K562 (cell line): ENCODE measurements at places on chromosomes 12 and 14. TPM values are rescaled to one million over a fixed set of nuclear protein-coding genes. Genes with fewer than 3 reads are reported as not detected.
A peak's percentile ranks its signal among the peaks of the same experiment; 100 is the strongest.

DNA sequence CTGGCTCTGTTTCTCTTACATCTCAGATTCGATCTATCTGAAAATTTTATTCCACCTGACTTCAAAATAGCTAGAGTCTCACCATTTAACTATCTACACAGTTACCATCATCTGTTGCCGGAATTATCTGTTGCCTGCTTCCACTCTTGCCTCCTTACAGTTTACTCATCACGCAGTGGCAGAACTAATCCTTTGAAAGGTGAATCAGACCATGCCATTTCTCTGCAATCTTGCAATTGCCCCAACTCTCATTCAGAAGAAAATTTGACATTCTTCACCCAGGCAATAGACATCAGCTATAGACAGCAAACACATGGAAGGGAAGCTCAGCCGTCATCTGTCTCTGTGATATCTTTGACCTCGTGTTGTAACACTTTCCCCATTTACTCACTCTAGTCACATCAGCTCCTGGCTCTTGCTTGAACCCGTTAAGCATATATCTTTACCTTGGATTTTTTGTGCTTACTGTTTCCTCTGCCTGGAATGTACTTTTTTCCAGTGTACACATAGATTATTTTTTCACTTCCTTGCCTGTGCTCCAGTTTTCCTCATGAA lies 85.5 kb downstream of the PDE3A start:
- no peak for DNase-seq
- H3K27me3 ChIP-seq = no peaks in the 10 kb centered on the region
- H3K27ac ChIP-seq = no peak overlapping the region
- H3K4me1 ChIP-seq = no peaks in the 10 kb centered on the region

DNA sequence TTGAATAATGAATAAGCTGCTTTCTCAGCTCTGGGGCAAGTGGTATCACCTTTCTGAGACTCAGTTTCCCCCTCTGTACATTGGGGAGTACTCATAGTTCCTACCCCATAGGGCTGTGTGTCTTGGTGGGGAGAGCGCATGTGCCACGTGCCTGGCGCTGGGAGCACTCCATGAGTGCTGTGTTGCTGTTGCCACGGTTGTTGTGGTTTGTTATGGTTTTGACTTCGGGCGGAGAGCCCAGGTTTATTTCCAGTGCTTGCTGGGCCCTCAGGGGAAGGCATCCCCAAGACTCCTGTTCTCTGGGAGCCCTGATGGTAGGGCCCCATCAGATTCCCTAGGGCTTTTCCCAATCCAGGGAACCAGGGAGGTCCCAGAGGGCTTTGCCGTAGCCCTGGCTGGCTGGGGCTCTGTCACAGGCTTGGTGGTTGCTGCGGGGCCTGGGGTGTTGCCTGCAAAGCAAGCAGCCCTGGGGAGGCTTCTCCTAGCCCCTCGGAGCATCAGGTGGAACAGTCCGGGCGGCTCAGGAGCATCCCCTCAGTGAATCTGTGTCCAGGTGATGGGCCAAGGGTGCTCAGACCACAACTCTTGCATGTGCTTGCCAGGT lies 18.6 kb downstream of the SH2B3 start:
- no peaks in the 10 kb centered on the region for H3K27me3 ChIP-seq
- no peak overlapping the region for H3K27ac ChIP-seq
- no peak for DNase-seq
- H3K36me3 ChIP-seq = peaks cover 77% of the 10 kb centered on the region
- H3K4me1 ChIP-seq = peaks cover 27% of the 10 kb centered on the region

- H3K36me3 ChIP-seq = no peaks in the 10 kb centered on the region
- no peak overlapping the region for H3K27ac ChIP-seq
- no peak overlapping the region for H3K4me3 ChIP-seq
These were observed 201.5 kb downstream of the FOXN3 start for GRCh38 chr14:89215531-89215930.

DNA sequence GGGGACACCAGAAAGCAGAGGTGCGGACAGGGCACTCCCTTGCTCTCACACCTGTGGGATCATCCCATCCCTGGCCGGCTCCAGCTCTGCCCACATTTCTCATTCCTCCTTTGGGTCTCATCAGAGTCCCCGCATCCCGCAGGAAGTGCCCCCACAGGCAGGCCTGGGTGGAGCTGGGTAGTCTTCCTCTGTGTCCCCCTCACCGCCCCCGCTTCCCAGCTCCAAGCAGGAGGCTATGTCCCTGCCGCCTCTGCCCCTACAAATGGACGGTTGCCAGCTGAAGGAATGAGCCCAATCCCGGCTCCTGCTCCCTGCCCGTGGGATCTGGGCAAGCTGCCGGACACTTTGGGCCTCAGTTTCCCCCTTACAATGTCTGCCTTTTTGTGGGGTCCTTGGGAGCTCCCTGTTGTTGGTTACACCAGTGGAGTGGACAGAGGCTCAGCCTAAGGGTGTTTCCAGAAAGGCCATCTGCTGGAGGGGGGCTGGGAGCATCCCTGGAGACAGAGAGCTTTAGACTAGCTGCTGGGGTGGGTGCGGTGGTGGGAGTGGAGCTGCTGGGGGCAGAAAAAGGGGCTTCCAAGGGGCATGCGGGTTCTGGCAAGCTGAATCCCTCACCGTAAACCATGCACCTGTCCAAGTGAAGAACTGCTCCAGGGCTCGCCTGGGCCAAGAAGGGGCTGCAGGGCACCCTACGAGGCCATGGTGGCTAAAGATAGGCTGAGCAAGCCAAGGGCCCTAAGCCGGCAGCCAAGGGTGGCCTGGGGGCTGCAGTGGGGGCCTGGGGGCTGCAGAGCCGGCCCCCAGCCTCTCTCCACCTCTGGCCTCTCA lies 7.9 kb upstream of the GPR132 start:
- no peaks in the 10 kb centered on the region for H3K36me3 ChIP-seq
- H3K27me3 ChIP-seq = no peaks in the 10 kb centered on the region
- H3K27ac ChIP-seq = no peak overlapping the region
- no peak overlapping the region for H3K4me3 ChIP-seq
- DNase-seq = no peak

- DNase-seq = no peak
- H3K27me3 ChIP-seq = no peaks in the 10 kb centered on the region
- H3K27ac ChIP-seq = no peak overlapping the region
- H3K4me3 ChIP-seq = no peak overlapping the region
- no peaks in the 10 kb centered on the region for H3K4me1 ChIP-seq
These were observed 16.0 kb upstream of the PTCSC3 start for GRCh38 chr14:36192530-36192929.

DNA sequence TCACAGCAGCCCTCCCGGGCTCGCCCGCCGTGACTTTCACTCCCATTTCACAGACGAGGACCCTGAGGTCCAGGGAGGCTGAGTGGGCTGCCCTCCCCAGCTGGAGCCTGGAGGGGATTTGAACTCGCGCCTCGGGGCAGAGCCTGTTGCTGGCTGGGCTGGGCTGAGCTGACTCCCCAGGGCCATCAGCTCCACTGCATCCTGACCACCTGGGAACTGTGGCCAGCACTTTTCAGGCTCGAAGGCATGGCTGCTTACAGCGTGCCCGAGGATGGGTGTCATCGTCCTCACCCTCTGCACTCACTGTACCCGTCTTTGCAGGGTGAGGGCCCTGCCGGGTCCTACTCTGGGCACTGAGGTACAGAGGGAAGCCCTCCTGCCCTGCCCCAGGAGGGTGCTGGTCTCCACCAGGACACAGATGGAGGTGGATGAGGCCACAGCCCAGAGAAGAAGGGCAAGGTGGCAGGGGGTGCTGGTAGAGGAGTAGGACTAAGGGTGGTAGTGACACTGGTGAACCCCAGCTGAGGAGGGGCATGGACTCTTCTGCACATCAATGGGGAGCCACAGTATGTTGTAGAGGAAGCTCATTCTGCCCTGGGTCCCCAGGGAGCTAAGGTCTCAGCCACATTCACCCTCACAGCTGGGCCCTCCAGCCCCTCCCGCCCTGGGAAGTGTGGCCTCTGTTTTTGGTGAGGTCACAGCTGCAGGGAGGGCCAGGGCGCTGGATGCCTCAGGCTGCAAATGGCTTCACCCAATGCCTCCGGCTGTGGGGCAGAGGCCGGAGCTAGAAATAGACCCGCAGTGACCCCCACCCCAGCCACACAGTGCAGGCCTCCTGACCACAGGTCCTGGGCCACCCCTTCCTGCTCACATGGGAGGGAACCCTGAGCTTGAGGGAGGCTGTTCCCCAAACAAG lies 365.1 kb upstream of the SFSWAP start:
- H3K4me3 ChIP-seq = no peak overlapping the region
- no peak overlapping the region for H3K27ac ChIP-seq
- no peaks in the 10 kb centered on the region for H3K36me3 ChIP-seq
- peaks cover 29% of the 10 kb centered on the region for H3K4me1 ChIP-seq
- H3K27me3 ChIP-seq = no peaks in the 10 kb centered on the region
- no peak for DNase-seq

GRCh38 chr12:51686727-51687126 lies 95.7 kb downstream of the SCN8A start:
- no peaks in the 10 kb centered on the region; the same call in 1 of the 2 replicates for H3K27me3 ChIP-seq
- no peak overlapping the region for H3K4me3 ChIP-seq
- no peaks in the 10 kb centered on the region for H3K4me1 ChIP-seq
- DNase-seq = no peak
- no peak overlapping the region for H3K27ac ChIP-seq
- H3K36me3 ChIP-seq = no peaks in the 10 kb centered on the region

DNA sequence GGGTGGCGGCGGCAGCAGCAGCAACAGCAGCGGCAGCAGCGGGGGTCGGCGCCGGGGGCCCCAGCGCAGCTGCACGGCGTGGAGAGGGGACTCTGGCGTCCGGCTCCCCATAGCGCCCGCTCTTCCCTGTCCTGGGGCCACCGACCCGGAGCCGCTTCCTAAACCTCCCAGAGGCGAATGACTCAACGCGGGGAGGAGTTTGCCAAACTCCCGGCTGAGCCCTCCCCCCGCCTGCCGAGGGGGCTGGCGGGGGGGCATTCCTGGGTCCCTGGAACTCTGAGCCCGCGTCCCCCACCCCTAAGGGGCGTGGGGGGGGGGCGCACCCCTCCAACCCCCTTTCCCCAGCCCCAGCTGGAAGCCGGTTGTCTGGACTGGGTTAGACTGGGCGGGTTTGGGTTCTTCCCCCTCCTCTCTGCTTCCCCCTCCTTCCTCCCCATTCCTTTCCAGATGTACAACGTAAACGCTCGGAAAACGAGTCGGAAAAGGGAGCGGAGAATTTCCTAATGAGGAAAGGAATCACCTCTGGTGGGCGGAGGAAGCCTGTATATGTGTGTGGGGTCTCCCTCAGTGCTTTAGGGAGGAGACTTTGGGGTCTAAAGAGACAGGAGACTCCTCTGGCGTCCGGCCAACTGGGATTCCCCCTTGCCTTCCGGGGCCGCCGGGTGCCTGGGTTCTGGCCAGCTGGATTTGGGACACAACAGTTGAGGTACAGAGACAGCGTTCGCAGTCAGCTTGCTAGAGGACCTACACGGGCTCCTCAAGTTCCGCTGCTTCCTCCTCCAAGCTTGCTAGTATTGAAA lies at the start of gene ITGA5:
ITGA5 (minus strand) TSS at position 179 of the 800 bp plus-strand sequence; CDS start at position 111, 68 bp downstream.
- H3K4me3 ChIP-seq = peak within 1 kb of the TSS; percentile 100
- peak; percentile 82 for DNase-seq
- H3K4me1 ChIP-seq = peaks cover 60% of the 10 kb centered on the region

DNA sequence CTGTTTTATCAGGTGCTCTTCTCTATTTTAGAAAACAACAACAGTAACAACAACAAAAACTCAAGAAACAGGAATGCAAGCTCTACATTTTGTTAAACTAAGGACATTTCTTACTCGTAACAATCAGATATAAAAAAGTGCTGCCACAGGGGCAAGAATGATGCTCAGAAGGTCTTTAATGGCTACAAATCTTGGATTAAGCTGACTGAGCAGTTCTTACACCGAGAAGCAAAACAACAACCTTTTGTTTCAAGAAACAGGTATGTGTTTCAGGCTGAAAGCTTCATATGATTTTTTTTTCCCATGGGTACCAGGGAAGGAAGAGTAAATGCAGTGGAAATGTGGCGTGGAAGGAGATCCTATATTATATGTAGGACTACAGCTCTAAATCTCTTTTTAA lies 786.8 kb upstream of the FBXO33 start:
- no peaks in the 10 kb centered on the region for H3K36me3 ChIP-seq
- H3K4me1 ChIP-seq = no peaks in the 10 kb centered on the region

- H3K36me3 ChIP-seq = no peaks in the 10 kb centered on the region
- no peak overlapping the region for H3K27ac ChIP-seq
- no peak for DNase-seq
- H3K4me3 ChIP-seq = no peak overlapping the region
These were observed 493.8 kb downstream of the NPAS3 start for GRCh38 chr14:33432407-33433023.

GRCh38 chr12:102956738-102957327 lies 641 bp upstream of the ASCL1 start:
- H3K27me3 ChIP-seq = peaks cover 2% of the 10 kb centered on the region; the same call in 2 of the 3 replicates
- no peak for DNase-seq
- no peaks in the 10 kb centered on the region for H3K36me3 ChIP-seq
- no peaks in the 10 kb centered on the region for H3K4me1 ChIP-seq
- no peak overlapping the region for H3K4me3 ChIP-seq
- no peak overlapping the region for H3K27ac ChIP-seq

DNA sequence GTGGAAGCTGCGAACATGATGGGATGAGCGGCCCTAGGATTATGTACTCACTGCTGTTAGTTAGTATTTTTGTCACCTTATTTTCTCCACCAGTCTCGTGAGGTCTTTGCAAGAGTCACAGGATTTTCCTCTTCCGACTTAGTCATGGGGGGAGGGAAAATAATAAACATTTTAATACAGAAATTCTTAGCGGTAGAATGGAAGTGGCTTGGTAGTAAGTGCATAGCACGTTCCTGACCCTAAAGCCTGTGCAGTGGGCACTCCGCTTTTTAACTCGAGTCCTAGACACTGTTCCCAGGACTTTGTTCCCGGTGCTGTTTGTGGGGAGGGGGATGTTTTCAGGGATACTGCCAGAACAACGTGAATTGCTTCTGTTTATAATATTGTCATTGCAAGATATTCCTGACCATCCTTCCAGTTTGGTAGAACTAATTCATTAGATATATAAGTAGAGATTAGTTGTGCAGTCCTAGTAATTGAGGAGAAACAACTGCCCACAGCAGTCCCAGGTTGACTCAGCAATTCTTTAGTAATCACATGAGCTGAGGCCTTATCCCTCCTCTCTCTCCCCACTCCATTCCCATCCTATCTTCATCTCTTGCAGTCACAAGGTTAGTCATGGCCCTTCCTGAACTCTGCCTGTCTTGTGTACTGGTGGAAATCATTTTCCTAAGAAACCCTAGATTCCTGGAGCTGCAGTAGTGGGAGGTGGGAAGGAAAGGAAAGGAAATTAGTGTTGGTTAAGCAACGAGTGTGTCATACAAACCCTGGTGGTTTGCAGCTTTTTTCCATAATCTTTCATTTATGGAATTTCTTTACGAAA lies 799 bp downstream of the SLC38A6 start:
- peak; percentile 50 for DNase-seq
- peak overlapping the region; percentile 86 for H3K27ac ChIP-seq
- H3K36me3 ChIP-seq = peaks cover 55% of the 10 kb centered on the region; the same call in 2 of the 3 replicates
- H3K4me3 ChIP-seq = peak overlapping the region; percentile 84

The EP400 gene
- total RNA-seq = 49.2 and 58.0 TPM in 2 replicates

The ANGEL1 gene
- total RNA-seq = 13.0 and 13.7 TPM in 2 replicates

The ABCC9 gene
- total RNA-seq = 0.11 and 0.40 TPM in 2 replicates

The ZFP36L1 gene
- 26.6 and 27.2 TPM in 2 replicates for total RNA-seq

The SLC6A13 gene
- total RNA-seq = 0.33 and 0.38 TPM in 2 replicates
